ENCODE measurements at places on chromosomes 6 and 20.

- DNase-seq = no peak
These were observed 26.1 kb upstream of the C20orf204 start for GRCh38 chr20:64009811-64010387.

GRCh38 chr6:16681260-16681873 lies 79.9 kb downstream of the ATXN1 start:
- no peak for DNase-seq

- no peak for DNase-seq
These were observed 18.2 kb upstream of the CEP85L start for GRCh38 chr6:118669561-118669960.

DNA sequence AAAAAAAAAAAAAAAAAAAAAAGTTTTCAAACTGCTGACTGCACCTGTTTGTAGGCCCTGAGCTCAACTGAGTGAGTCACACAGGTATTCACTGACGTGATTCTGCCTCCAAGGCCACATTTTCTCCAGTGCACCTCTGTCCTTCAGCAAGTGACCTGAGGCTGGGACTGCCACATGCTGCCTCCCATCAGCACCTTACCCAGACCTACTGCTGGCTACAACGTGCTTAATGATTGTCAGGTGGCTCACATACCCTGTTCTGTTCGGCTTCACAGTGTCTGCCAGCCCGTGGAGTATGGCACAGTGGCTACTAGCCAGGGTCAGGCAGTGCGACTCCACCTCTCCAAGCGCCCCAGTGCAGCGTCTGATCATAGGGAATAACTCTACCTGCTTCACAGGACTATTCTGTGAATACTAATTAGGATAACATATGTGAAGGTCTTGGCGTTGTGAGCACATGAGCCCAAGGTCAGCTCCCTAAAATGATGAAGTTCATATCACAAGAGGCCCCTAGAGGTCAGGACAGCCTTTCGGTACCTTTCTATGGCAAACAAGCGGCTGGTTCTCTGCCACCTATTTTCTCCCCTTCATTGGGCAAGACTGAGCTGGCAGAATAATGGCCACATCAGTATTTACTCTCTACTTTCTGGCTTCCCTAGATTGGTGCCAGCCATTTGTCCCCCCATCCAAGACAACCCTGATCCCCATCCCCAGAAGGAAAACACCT lies 28.1 kb downstream of the RIPOR3 start:
- no peak for DNase-seq

- DNase-seq = no peak
These were observed 74.0 kb downstream of the UNC5CL start for GRCh38 chr6:40965046-40965445.

GRCh38 chr6:157622427-157622826 lies 200.6 kb upstream of the SNX9 start:
- no peak for DNase-seq

- DNase-seq = no peak
These were observed 26.2 kb downstream of the TTBK1 start for GRCh38 chr6:43269273-43270007.

DNA sequence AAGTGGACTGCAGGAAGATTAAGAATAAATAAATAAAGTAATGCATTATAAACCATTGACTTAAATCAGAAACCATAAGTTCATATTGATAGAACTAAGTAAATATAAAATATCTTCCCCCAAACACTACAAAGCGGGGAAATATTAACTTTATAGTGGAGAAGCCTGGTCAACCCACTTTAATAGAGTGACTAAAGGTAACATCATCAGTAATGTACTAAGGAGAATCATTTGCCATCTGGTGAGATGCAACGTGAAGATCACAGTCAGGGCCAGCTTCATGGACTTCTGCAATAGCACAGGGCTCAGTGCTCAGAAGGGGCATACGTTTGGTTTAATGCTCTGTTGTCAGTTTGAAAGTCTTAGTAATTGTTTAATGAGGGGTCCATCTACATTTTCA lies 58.8 kb upstream of the CD83 start:
- no peak for DNase-seq

GRCh38 chr6:134247231-134247833 lies 70.6 kb downstream of the SGK1 start:
- DNase-seq = no peak

DNA sequence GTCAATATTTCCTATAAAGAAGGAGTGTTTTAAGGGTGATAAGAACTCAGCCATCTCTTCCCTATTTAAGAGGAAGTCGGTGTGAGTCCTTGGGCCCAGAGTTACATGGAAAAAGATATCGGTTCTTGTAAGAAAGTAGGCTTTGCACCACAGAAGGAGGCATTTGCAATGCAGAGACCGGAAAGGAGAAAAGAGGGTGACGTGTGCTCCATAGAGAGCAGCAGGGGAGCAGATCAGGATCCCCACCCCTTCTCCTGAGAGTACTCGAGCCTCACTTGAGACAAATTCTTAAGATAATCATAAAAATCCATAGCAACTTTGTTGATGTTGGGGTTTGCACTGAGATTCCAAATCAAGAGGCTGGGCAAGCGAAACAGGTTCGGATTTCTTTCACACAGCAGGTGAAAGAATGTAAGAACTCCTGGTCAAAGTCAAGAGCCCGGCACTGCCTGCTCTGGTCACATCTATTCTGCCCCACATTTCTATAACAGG lies 27.8 kb downstream of the FOXA2 start:
- no peak for DNase-seq

DNA sequence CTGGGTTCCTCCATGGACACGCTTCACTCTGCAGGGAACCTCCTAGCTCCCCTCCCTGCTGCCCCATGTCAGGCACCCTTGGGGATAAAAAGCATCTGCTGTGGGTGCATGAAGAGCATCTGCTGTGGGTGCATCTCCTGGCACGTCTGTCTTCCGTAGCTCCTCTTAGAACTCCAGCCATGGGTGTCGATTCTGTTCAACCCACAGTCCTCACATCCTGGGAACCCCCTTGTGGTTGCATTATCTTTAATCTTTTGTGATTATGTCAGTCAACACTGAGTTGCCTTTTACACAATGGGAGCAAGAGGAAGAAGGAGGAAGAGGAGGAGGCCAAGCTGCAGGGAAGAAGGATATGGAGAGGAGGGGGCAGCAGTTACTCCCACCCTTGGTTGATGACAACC lies 24.1 kb upstream of the CCR6 start:
- no peak for DNase-seq
